ENCODE measurements at places on chromosomes 3 and 15. TPM values are rescaled to one million over a fixed set of nuclear protein-coding genes. Genes with fewer than 3 reads are reported as not detected.
A peak's percentile ranks its signal among the peaks of the same experiment; 100 is the strongest.

Gene CCDC71
- 19.5 TPM for total RNA-seq

- no peak for DNase-seq
Observed at GRCh38 chr3:13570391-13571194, 21.7 kb downstream of the FBLN2 start.

GRCh38 chr15:81780966-81781365 lies 264.9 kb downstream of the MEX3B start:
- DNase-seq: no peak

DNA sequence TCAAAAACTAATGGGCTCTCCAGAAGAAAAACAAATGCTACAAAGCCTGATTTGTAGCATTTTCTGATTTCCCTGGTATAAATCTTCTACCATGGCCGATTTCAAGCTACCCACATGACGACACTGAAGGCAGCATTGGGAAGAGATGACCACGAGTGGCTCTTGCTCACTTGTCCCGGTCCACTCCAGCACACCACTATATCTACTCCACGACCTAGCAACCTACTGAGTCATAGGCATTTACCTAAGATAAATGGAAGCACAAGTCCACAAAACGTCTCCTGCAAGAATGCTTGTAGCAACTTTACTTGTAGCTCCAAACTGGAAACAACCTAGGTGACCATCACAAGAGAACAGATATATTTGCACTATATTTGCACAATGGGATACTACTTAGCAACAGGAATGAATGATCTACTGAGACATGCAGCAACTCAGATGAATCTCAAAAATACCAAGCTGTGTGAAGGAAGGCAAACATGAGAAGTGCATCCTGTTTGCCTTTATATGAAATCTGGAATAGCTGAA lies 60.8 kb upstream of the HES1 start:
- peak; percentile 39 for DNase-seq

- DNase-seq: no peak
Observed at GRCh38 chr3:96706509-96706908, 107.9 kb upstream of the EPHA6 start.

GRCh38 chr3:32432711-32433530 lies 41.3 kb downstream of the CMTM7 start:
- no peak for DNase-seq

GRCh38 chr3:185729337-185730055 lies 95.3 kb downstream of the IGF2BP2 start:
- DNase-seq: peak; percentile 97

Gene TMEM42
- 17.1 TPM for total RNA-seq

- DNase-seq: peak; percentile 14
Observed at GRCh38 chr15:39591141-39591895, 10.4 kb downstream of the THBS1 start.

Gene PPM1M
- total RNA-seq: 2.6 TPM

- DNase-seq: peak; percentile 67
Observed at GRCh38 chr3:87855616-87856015, 203.2 kb downstream of the CGGBP1 start.

GRCh38 chr3:34178415-34178814 lies 380.0 kb downstream of the PDCD6IP start:
- no peak for DNase-seq

Gene SEC61A1
- total RNA-seq: 202 TPM

Gene SNAP23
- total RNA-seq: 58.2 TPM

Gene CHAC1
- 59.8 TPM for total RNA-seq

Gene KCNMB3
- total RNA-seq: 0.38 TPM

GRCh38 chr15:57923306-57923705 lies 142.2 kb downstream of the ALDH1A2 start:
- no peak for DNase-seq

Gene RGMA
- total RNA-seq: 0.53 TPM

DNA sequence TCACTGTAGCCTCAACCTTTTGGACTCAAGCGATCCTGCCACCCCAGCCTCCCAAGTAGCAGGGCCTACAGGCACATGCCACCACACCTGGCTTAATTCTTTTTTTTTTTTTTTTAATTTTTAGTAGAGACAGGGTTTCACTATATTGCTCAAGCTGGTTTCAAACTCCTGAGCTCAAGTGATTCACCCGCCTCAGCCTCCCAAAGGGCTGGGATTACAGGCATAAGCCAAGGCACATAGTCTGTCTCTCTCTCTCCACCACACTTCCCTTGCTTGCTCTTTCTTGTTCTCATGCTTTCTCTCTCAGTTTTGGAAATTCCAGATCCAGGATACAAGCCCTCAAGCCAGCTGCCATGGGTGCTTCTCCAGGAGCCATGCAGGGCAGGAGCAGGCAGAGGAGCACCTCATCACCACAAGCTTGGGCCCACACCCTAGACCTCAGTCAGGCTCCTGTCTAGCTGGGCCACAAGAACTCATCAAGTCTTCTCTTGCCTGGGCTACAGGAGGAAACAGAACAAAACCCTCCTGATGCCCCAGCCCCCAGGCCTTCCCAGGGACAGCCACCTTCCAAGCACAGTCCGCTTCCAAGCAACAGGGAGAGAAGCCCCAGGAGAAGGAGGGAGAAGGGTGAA lies 145.3 kb upstream of the LPP start:
- peak; percentile 26 for DNase-seq

Gene KLHL6
- total RNA-seq: under 0.01 TPM

GRCh38 chr3:110243081-110243480 lies 828.5 kb upstream of the NECTIN3 start:
- peak; percentile 35 for DNase-seq

DNA sequence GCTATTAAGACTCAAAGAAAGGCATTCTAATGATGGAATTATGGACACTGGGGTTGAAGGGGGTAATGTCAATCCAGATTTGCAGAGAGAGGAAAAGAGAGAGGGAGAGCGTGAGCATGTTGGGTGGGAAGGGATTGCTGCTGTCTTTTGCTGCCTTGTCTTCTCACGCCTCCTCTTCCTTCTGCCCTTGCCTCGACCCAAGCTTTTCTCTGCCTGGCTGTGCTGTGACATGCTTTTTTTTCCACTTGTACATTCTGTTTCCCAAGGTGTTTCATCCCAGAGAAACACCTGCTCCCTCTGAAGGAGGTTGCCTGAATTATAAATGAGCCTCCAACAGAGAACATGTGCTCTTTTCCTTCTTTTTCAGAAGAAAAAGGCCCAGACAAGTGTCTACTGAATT lies 80.3 kb downstream of the BDH1 start:
- no peak for DNase-seq
